Osteoblast (primary cell): ENCODE measurements at places on chromosomes 1 and 21. TPM values are rescaled to one million over a fixed set of nuclear protein-coding genes. Genes with fewer than 3 reads are reported as not detected.
A peak's percentile ranks its signal among the peaks of the same experiment; 100 is the strongest.

The FAAH gene
- 2.4 and 4.0 TPM in 2 replicates for total RNA-seq

DNA sequence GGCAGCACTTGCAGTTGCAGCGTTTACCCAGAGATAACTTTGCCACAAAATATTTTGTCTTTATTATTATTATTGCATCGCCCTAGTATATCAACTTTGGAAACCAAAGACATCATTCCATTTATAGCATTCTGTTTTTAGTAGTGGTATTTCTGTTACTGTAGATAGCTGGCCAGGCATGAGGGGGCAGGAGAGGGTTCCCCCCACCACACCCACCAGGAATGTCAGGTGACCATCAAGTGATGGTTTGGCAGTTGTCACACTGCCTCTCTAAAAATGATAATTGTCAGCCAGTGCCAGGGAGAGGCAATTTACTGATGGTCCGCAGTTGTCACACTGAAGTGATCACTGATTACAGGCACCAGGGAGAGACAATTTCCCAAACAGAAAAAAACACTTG is 135.6 kb downstream of the TSEN15 start:
- H3K27me3 ChIP-seq: peaks cover 47% of the 10 kb centered on the region
- no peak overlapping the region for H3K27ac ChIP-seq
- H3K36me3 ChIP-seq: no peaks in the 10 kb centered on the region
- no peak overlapping the region for H3K4me3 ChIP-seq
- no peak for DNase-seq

The BARHL2 gene
- not detected in 2 replicates for total RNA-seq

DNA sequence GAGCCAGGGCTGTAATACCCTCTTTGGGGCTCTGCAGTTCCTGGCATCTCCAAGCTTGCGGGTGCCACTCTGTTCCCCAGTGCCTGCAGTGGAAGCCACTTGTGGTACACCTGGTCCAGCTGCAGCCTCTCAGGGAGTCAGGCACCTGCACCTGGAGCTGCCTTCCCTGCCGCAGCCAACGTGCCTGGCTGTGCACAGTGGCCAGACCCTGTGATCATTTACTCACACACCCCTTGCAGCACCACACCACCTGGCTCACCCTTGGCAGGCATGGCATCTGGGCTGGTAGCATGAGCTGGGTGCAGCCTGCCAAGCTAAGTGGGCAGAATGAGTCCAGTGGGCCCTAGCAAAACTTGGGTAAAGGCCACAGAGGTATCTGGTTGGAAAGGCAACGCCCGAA is 51.1 kb upstream of the NTPCR start:
- no peak overlapping the region for H3K4me3 ChIP-seq
- H3K36me3 ChIP-seq: no peaks in the 10 kb centered on the region
- DNase-seq: no peak
- H3K27ac ChIP-seq: no peak overlapping the region
- no peaks in the 10 kb centered on the region for H3K4me1 ChIP-seq
- peaks cover 12% of the 10 kb centered on the region for H3K27me3 ChIP-seq

The EPS8L3 gene
- not detected in 2 replicates for total RNA-seq

The BMP8A gene
- total RNA-seq: 0.72 and 2.4 TPM in 2 replicates

DNA sequence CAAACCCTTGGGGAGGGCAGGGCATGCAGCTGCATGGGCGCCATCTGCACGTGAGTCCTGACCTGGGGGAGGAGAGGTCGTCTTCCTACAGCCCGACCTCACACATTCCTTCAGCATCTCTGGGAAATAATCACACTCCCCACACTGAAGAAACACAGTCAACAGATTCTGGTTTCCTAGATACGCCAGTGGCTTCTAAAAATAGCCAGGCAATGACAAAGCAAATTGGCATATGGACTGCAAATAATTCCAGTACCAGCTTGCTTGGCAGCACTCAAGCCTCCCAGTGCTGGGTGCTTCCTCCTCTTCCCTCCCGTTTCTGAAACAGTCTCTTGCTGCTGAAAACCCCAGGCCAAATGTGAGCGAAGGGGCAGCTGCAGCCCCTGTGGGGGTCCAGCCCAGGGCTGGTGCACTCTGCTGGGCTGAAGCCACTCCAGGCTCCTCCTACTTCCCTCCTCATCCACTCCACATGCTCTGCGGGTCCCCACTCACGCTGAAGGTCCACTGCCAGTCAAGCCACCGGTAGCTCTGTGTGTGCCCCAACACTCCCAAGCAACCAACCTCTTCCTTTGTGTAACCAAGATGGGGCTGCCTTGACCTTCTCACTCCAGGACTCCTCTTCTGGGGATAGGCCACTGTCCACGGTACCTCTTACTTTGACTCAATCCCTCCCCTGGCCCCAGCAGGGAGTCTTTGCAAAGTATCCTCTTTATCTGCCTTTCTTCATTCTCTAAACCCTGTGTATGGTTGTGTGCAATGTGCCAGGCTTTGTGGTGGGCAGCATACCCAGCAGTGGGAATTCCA is 69.0 kb downstream of the KCND3 start:
- no peak overlapping the region for H3K4me3 ChIP-seq
- DNase-seq: no peak
- no peaks in the 10 kb centered on the region for H3K27me3 ChIP-seq
- no peaks in the 10 kb centered on the region for H3K4me1 ChIP-seq

GRCh38 chr1:203663821-203664220 is 37.2 kb downstream of the ATP2B4 start:
- H3K27ac ChIP-seq: peak overlapping the region; percentile 93
- peaks cover 4% of the 10 kb centered on the region for H3K36me3 ChIP-seq
- H3K4me1 ChIP-seq: peaks cover 32% of the 10 kb centered on the region
- no peak for DNase-seq
- no peaks in the 10 kb centered on the region for H3K27me3 ChIP-seq

The TCP10L gene
- 0.72 TPM in 1 of 2 replicates, not detected in the other for total RNA-seq

DNA sequence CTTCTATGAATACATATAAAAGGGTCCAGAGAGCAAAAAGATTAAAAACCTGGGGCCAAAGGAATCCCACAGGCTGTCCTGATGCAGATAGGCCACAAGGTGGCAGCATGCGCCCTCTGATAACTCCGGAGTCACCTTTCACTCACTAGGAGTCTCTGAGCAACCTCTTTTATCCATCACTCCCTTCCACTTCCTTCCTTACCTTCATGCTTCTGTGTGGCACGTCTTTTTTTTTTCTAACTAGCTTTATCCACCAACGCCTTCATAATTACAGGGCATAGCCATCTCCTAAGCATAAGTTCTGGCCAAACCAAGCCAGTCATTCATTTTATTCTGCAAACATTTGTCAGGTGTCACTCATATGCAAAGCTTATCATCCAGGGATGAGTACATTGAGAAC is 3.9 kb upstream of the PGLYRP4 start:
- H3K36me3 ChIP-seq: no peaks in the 10 kb centered on the region
- peaks cover 14% of the 10 kb centered on the region for H3K27me3 ChIP-seq
- H3K27ac ChIP-seq: no peak overlapping the region
- H3K4me1 ChIP-seq: no peaks in the 10 kb centered on the region

The TSPEAR gene
- total RNA-seq: not detected in 2 replicates

DNA sequence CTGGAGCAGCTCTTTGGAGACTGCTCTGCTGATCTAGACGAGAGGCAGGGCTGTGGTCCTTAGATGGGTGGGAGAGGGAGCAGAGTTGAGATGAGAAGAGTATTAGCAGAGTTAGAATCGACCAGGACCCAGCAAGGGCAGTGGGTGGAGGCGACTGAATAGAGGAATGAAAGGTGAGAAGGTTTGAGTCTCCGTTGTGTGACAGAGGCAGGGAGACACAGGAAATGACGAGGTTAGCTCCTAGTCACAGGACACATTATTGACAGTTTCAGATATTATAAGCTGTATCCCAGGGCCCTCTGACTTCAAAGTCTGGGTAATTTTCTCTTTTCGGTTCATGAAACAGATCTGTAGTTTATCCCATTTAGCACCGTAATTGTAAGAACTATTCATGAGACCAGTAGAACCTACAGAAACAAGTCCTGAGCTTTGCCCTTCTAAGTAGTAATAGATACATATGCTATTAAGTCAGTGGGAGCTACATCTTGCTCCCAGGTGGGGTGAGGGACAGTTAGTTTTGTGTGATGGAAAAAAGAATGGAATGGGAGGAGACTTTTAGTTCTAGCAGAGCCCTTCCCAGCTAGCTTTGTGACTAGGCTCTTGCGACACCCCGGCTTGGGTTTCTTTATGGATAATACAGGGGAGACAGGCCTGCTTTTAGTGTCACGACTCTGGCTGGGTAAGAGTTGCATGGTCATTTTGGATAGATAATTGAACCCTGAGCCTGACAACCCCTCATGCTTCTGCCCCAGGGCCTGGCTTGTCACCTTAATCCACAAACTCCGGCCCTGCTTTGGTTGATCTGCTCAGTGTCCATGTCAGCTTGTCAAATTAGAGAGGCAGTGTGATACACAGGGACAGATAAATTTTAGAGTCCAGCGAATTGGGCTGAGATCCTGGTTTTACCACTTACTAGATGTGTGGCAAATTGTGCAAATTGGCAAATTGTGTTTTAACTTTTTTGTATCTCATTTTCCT is 70.2 kb downstream of the UCK2 start:
- no peak overlapping the region for H3K4me3 ChIP-seq
- peak overlapping the region; percentile 99 for H3K27ac ChIP-seq
- peaks cover 13% of the 10 kb centered on the region for H3K36me3 ChIP-seq
- peaks cover 61% of the 10 kb centered on the region for H3K4me1 ChIP-seq

GRCh38 chr1:233935297-233935868 is 30.9 kb downstream of the SLC35F3 start:
- H3K4me1 ChIP-seq: no peaks in the 10 kb centered on the region
- no peaks in the 10 kb centered on the region for H3K36me3 ChIP-seq
- no peak overlapping the region for H3K27ac ChIP-seq

DNA sequence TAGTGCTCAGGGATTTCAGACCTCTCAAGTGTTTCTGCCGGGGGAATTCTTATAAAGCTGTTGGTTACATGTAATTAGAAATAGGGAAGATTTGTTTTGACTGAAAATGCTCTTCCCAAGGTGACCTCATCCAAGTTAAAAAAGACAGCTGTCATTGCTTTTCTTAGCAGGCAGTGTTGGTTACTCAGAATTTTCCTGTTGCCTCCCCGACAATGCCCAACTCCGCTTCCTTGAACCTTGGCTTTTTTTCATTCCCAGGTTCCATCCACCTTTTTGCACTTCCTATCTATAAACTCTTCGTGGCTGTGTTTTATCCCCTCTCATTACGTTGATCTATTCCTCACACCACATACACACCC is 825 bp upstream of the DPH5 start:
- H3K27ac ChIP-seq: peak overlapping the region; percentile 73
- no peaks in the 10 kb centered on the region for H3K36me3 ChIP-seq
- peak overlapping the region; percentile 74 for H3K4me3 ChIP-seq
- DNase-seq: no peak
- H3K4me1 ChIP-seq: peaks cover 15% of the 10 kb centered on the region
